ENCODE measurements at places on chromosomes 5 and 9.

- DNase-seq: no peak
Measured at GRCh38 chr9:124045830-124046177, 34.2 kb downstream of the LHX2 start.

DNA sequence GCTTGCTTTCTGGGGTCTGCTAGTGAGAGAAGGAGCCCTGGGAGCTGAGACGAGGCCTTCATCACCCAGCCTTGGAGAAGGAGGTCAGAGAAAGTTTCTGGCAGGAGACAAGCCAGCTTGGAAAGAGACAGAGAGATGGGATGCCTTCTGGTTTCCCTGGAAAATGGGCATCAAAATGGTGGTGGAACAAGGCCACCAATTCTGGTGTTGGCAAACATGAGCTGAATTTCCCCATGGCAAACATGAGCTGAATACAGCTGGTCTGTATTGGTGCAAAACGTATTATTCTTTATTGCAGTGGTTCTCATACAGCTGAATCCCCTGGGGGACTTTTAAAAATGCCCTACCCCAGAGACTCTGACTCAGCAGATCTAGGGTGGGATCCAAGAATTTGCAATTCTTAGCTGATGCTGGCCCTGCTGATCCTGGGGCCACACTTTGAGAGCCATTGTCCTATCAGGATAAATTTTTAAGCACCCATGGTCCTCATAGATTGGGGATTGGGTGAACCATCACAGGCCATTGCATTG lies 39.1 kb upstream of the S1PR3 start:
- no peak for DNase-seq

DNA sequence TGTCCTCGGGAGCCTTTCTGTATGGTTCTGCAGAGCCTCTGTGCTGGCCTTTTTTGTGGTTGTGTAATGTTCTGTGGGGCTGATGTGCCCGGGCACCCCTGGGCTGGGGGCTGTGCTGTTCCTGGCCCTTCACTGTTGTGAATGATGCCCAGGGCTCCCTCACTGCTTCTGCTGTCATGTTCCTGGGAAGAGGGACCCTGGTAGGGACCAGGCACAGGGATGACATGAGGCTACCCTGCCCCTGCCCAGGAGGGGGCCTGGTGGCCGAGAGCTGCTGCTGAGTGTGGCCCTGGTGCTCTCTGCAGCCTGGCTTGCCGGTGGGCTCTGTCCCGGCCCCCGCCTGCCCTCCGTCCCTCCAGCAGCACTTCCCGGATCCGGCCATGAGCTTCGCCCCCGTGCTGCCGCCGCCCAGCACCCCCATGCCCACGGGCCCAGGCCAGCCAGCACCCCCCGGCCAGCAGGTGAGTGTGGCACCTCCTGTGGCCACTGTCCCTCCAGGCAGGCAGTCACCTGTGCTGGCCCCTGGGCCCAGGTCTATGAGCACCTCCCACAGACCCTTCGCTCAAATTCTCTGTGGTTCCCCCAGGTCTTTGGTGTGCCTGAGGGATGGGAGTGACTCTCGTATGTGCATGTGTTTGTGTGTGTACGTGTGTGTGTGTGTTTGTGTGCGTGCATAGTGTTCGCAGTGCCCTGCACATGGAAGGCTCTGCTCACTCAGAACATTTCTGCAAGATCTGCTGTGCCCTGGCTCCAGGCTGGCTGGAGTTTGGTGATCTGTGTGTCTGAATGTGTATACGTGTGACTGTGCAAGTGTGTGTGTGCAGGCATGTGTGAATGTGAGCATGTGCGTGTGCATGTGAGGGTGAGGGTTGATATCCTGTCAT lies 72.3 kb downstream of the WNK2 start:
- peak; percentile 1 for DNase-seq

- no peak for DNase-seq
Measured at GRCh38 chr9:37575001-37575400, 1.2 kb downstream of the FBXO10 start.

GRCh38 chr5:35657877-35658276 lies 40.2 kb downstream of the SPEF2 start:
- DNase-seq: no peak

GRCh38 chr9:75487856-75488718 lies 399.8 kb downstream of the OSTF1 start:
- DNase-seq: no peak

GRCh38 chr5:140043508-140043872 lies 391 bp upstream of the NRG2 start:
- peak; percentile 25 for DNase-seq

- DNase-seq: no peak
Measured at GRCh38 chr5:107887166-107887943, 216.6 kb upstream of the EFNA5 start.

DNA sequence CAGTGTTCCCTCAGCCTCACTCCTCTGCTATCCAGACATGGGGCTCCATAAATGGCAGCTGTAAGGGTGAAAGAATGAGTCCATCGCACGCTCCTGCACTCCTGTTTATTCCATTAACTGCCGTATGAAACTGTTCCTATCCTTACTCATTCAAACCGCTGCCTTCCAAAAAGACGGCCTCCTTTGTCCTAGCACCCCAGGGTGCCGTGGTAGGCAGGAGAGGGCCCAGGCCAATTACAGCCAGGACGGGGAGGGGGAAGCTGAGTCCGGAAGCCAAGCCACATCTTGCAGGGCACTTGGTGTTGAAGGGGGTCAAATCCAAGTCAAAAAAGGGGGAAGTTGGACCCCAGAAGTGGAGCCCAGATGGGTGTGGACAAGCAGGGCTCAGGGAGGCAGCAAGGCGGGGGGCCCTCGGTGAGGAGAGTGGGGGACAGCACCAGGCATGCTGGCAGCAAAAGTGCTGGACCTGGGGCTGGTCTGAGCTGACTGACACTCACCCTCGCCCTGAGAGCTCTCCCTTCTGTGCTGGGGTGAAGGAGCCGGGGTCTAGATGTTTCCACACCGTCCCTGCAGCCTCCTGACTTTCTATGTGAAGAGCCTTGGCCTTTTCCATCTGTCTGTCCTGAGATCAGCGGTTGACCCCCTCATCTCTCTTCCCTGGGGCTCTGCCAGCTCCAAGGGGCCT lies 63.3 kb downstream of the COL23A1 start:
- DNase-seq: no peak

- no peak for DNase-seq
Measured at GRCh38 chr9:28031521-28032267, 458.4 kb upstream of the C9orf72 start.

DNA sequence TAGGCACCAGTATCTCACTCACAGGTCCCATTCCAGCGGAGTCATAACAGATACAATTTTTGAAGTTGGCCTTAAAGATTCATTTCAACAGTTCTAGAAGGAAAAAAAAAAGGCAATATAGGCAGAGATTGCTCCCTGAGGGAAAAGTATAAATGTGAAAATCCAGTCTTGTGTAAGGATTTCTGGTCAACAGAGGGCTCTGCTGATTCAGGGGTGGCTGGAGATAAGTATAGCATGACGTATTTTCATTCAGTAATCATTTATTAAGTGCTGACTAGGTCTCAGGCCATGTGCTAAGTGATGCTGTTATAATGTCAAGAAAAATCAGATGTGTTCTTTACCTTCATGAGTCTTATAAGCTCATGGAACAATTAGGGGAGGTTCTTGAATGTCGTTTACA lies 377.3 kb upstream of the MEF2C start:
- DNase-seq: no peak

DNA sequence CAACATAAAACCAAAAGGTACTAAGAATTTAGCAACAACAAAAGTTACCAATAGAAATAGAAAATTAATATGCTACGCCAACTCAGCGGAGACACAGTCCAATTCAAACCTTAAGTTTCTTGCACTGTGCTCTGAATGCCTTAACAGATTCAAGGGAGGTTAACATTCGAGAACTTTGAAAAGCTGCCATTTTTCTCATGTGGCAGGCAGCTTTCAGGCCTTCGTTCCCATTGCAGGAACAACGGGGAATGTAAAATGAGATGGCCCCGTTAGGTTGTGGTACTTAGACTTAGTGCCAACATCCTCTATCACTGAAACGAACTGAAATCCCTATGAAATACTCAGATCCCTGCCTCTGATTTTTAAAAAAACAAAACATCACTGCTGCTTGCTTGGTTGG lies 22.4 kb downstream of the FNBP1 start:
- no peak for DNase-seq

DNA sequence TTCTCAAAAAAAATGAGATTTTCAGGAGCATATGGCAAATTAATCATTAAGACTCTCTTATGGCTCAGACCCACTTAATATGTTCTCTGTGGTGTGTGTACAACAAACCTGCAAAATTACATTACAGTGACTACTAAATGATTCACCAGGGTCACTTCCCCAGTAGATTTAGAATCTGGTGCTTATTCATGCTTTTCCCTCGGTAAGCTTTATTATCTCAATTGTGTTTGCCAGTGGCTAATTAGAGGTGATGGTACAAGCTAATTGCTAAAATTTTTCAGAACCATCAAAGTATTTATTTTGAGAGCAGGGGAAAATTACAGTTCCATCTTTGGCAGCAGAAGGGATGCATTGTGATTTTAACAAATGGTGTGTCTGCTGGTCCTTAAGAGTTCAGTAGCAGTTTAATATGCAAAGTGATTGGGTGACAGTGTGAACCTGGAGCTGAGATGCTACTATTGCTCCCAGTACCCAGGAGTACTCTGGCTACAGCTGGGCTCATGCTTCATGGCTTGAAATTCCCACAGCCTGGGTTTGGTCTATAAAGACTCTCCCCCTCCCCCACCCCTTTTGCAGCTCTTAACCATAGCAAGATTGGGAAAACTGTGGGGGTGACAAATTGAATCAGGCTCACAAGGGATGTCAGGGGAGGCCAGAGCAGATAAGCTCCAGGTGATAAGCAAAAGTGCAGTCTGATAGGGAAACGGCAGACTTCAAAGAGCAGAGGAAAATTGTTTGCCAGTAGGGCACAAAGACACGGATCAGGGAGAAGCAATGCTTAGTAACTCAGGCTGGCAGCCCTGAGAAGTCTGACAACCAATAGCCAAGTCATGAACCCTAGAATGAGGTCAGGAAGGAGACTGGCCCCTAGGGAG lies 92.8 kb upstream of the RAD23B start:
- no peak for DNase-seq

GRCh38 chr9:125646621-125647100 lies 60.3 kb downstream of the MAPKAP1 start:
- DNase-seq: no peak

DNA sequence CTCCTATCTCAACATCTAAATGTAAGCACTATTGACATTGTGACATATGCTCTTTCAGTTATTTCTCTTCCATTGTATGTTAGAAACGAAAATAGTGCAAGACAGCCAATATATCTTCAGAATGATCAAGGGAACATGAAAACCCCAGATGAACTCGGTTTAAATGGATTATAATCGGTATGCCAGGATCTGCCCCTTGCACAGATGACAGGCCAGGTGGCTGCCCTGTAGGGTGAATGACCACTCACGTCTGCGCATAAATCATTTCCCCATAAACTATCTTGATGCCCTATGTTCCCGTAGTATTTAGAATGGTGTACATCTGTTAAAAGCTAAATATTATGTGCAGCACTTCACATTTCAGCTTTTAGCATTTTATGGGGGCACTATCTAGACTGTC lies 69.7 kb upstream of the RANBP3L start:
- DNase-seq: no peak

GRCh38 chr9:15696979-15697378 lies 144.1 kb downstream of the CCDC171 start:
- DNase-seq: no peak

- no peak for DNase-seq
Measured at GRCh38 chr9:1077616-1078015, 27.5 kb downstream of the DMRT2 start.

DNA sequence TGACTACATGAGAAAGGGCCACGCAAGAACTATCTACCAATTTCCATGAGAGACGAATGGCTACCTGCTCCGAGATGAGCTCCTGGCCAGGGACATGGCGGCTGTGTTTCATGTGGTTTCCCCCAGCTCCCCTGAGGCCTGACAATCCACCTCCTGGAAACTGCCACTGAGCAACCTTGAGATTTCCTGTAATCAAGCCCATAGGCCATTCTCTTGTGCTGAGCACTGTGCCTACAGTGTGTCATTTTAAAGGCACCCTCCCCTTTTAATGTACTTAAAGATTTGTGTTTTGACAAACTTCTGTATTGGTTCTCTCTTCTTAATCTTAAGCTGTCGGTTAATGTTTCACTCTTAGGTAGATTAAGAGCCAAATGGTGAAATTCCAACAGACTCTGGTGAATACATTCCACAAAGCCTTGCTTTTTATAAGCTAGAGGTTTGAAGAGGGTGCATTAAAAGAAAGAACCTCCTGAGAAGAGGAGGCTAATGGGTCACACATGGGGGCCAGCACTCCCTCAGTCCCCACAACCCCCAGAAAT lies 72.3 kb downstream of the SECISBP2 start:
- DNase-seq: no peak

DNA sequence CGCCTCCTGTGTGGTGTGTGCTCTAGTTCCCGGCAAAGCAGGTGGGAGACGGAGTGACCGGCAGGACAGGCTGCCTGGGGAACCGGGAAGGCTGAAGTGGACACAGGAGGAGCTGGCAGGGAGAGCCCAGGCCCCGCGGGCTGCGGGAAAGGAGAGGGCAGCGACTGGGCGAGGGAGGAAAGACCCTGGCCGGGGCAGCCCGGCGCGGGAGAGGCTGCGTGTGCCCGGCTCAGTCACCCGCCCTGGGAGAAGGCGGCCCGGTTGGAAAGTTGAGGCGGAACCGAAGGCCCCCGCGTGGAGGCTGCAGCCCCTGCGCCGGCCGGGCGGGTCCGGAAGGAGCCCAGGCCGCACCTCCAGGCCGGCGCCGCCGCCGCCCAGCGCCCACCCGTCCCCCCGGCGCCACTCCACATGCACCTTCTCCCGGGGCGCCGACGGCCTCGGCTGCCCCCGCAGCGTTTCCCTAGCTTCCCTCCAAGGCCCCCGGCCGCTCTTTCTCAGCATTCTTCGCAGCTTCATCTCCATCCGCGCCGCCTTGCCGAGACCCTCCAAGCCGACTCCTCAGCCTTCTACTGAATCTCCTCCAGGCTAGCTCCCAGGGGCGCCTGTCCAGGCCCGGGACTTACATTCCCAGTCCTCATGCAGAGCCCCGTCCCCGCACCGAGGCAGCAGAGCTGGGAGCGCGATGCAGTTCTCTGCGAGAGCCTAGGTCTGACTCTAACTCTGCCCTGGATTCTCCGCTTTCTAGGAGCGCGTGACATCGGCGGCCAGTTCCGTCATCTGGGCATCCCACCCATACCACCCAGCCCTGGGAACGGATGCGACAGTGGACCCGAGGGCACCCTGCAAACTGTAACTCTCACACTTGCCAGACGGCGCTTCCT lies 152.0 kb downstream of the ERCC6L2 start:
- peak; percentile 37 for DNase-seq

DNA sequence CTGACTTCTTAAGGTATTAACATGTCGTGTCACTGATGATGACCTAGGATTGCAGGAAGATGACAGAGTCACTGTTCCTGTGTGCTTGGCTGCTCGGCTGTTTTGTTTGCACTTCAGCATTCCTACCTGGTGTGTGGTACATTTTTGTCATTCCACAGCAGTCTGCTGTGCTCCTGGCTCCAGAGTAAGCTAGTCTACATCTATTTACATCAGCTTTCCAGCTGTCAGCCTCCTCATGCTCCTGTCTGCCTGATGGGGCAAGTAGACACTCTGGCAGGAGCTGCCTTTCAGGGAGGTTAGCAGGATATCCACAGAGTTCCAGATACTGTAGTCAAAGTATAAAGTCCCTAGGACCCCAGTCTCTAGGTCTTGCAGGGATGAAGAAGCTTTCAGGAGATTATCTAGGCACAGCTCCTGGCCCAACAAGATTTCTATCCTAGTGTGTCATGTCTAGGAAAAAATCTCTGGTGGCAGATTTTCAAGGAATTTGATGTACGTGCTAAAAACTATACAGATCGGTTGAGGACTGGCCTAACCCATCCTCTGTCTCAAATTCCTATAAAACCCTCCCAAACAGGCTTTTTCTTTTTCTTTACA lies 28.4 kb downstream of the RUSC2 start:
- no peak for DNase-seq

Data from stimulated activated naive CD8-positive, alpha-beta T cell treated with anti-CD3 and anti-CD28 coated beads, Interleukin-15, Interleukin-2, amounts not matched to agents 100 U/mL and 50 U/mL, for 24 hours (primary cell).